ENCODE measurements at places on chromosomes 13 and 19.

GRCh38 chr19:19021115-19021514 is 12.2 kb downstream of the SUGP2 start:
- no peak for DNase-seq

DNA sequence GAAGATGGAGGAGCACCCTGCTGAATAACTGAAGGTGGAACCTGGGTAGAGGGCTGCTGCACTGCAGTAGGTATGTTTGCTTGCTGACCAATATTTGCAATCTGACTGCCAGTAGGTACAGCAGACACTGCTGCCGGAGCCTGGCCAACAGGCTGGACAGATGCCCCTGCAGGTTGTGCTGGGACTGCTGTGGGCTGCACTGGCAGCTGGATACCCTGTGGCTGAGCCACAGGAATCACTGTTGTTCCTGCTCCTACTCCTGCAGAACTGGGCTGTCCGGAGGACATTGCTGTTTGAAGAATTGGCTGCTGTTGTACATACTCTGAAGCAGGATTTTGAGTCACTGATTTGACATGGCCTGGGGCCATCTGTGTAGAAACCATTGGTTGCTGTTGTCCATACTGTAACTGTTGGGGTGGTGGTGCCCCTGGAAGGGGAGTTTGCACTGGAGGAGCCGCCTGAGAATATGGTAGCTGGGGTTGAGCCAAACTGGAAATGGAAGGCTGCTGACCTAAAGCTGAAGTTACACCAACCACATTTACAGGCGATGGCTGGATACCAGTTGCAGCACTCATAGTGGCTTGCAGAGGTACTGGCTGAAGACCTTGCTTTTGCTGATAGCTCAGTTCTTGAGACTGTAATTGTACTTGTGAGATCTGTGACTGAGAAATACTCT is 2.2 kb downstream of the TSC22D1 start:
- DNase-seq: no peak

DNA sequence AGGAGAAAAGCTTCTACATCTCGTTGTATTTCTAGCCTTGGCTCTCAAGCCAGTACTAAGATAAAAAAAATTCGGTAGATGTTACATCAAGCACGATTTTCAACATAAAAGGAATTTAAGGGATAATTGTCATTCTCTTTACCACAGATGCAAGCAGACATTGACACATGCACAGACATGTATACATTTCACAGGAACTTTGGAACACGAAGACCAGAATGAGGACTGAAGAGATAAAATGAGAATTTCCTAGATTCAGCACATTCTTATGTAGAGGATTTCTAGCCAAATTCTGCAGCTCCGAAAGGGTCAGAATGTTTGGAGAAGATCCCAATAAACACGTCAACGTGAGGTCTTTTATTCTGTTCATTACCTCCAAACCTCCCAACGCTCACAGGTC is 284.5 kb upstream of the ARGLU1 start:
- no peak for DNase-seq

DNA sequence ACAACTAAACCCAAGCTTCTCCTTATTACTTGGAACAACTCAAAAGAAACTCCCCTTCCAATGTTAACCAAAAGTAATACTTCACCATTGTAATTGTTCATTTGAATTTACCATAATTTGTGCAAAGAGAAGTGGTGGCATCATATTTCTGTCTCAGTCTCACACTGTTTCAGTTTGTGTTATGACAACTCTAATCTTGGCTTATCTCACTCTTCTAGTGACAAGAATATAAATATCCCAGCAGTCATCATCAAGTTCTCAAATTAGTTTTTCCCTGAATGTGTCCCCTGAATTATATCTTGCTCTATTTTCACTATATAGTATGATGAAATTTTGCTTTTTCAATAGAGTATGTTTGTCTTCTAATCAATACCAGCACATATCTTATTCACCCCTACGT is 681.4 kb upstream of the PRR20A start:
- no peak for DNase-seq

- no peak for DNase-seq
Observed at GRCh38 chr13:90591927-90592268, 755.6 kb upstream of the MIR17HG start.

- no peak for DNase-seq
Observed at GRCh38 chr13:69603144-69603853, 504.3 kb upstream of the ATXN8OS start.

- DNase-seq: no peak
Observed at GRCh38 chr19:11563532-11563931, 4.5 kb upstream of the ELOF1 start.

- no peak for DNase-seq
Observed at GRCh38 chr13:33052506-33053280, 36.5 kb downstream of the KL start.

DNA sequence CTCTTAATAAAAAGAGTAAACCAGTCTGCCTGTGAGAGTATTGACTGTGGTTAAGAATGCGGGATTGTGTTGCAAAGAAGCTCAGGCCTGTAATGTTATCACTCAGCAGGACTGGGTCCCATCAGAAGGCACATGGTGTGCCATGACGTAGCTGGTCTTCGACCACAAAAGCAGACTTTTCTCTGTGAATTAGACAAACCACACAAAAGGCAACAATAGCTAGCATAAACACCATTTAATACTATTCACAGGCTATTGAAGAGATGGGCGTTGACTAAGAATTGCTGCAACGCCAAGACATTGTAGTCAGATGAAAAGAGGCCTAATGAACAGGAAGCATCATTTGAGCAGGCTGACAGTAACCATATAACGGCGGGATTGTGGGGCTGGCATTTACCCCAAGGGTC is 235.6 kb upstream of the SOX21 start:
- DNase-seq: no peak

GRCh38 chr13:113001241-113002140 is 32.5 kb downstream of the MCF2L start:
- peak; percentile 74 for DNase-seq

- DNase-seq: no peak
Observed at GRCh38 chr19:49398931-49399330, 10.9 kb downstream of the KASH5 start.

DNA sequence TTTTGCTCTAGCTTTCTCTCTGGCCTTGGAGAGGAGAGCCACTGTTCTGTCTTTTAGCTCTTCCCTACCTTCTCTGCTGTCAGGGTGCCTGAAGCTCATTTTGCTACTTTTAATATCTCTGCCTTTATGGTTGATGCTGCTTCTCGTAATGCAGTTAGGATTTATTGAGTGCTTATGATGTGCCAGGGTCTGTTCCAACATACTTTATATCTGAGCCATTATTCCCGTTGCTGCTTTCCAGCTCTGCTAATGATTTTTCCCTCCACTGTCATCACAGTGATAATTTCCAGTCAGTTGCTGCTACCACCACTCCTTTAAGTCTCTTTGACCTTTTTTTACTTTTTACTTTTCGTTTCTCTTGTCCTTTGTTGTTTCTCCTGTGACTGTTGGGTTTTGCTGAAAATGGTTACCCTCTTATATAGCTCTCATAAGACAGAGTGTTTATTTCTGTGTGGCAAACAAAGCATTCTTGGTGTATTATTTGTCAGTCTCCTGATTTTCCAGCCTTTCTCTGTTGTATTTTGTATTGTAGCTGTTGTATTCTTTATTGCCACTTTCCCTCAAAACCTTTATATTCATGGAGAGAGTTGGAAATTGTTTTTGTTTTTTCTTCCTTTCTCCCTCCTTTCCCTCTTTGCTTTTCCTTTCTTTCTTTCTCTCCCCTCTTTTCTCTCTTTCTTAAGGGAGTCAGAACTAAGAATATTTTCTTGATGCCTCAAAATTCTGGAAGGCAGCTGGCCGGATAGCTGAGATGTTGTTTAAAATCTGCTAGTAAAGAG is 37.4 kb downstream of the COG6 start:
- no peak for DNase-seq

DNA sequence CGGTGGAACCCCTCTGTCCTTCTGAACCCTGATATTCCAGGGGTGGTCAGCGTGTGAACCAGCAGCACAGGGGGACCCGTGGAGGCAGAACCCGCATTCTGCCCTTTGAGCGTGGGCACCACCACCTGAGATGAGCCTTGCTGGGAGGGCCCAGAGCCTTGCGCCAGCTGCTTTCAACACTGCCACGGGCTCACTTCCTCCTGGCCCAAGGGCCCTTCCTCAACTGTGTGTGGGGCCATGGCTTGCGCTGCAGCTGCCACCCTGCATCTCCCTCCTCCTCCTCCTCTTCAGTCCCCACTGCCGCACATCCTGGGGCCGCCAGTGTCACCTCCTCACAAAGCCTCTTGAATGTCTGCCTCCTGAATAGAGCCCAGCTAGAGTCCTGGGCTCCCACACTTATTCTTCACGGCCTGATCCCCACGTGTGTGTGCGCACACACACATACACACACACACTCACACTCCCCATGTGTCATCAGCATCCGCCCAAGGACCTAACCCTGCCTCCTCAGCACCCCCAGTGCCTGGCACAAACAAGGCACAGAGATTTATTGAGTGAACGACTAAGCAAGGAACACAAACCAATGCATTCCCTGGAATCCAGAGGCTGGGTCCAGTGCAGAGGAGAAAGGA is 26.9 kb upstream of the TMEM160 start:
- DNase-seq: peak; percentile 74

DNA sequence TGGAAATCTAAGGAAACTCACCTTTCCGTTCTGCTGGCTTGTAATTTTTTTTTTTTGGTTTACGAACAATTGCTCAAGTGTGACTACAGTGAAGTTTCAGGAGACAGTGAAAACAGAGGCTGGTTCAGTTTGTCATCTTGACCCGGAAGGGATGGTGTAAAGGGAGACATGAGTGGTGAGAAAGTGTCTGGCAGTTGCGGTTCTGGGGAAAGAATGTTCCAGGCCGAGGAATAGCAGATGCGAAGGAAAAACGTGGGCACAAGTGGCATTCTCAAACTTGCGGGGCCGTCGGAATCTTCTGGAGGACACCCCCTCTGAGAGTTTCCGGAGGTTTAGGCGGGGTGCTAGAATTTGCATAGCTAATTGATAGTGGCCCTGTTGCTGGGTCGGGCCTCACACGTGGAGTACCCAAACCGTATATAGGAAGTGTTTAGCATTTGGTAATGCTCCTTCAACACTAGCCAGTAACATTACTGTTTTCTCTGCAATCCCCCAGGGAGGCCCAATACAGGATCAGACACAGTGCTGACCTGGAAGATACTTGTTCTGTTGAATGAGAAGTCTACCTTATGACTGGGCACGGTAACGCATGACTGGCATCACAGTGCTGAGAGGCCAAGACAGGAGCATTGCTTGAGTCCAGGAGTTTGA is 2.8 kb upstream of the TNFSF9 start:
- DNase-seq: no peak

GRCh38 chr19:50322234-50322633 is 6.9 kb downstream of the KCNC3 start:
- no peak for DNase-seq

DNA sequence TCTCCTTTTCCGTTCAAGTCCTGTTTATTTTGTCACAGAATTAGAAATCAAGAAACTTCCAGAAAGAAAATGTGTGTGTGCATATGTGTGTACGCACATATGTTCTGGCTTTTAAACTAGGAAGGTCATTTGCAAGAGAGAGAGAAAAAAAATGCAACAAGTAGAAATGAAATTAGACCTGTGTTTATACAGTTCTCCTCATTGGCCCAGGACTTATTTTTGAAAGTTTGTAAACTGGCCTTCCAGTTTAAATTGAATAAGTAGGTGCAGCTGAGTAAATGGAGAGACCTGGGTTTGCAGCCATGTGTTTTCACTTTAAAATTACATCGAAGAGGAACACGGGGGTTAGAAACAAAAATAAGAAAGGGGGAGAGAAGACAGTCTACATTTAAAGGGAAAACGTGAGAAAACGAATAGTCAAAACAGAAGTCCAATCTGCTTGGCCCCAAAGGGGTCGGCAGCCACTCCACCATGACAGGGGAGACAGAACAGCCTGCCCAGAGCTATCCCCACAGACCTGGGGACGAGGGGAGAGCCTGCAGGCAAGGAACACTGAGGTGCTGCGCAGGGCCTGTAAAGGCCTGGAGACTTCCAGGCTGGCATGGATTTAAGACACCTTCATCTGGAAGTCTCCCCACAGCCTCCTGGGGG is 216.8 kb upstream of the MAB21L1 start:
- no peak for DNase-seq

- DNase-seq: no peak
Observed at GRCh38 chr13:79447141-79447540, 33.8 kb upstream of the NDFIP2 start.

DNA sequence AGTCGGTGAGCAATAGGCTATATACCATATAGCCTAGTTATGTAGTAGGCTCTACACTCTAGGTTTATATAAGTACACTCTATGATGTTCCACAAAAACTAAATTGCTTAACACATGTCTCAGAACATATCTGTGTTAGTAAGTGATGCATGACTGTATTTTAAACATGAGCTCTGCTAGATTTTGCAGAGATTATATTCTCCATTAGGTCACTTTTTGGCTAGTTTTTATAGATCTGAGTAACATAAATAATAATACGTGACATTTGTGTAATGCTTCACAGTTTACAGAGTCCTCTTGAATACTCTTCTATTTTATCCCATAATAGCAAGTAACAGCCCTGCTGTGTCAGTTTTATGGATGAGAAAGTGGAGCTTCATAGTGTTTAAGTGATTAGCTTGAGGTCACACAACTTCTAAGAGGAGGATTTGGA is 47.8 kb downstream of the NDFIP2 start:
- DNase-seq: no peak

All from lower lobe of right lung (tissue), 2 donors.